C1 segment of cervical spinal cord (tissue), 14 donors: ENCODE measurements at places on chromosomes 1 and 21.

DNA sequence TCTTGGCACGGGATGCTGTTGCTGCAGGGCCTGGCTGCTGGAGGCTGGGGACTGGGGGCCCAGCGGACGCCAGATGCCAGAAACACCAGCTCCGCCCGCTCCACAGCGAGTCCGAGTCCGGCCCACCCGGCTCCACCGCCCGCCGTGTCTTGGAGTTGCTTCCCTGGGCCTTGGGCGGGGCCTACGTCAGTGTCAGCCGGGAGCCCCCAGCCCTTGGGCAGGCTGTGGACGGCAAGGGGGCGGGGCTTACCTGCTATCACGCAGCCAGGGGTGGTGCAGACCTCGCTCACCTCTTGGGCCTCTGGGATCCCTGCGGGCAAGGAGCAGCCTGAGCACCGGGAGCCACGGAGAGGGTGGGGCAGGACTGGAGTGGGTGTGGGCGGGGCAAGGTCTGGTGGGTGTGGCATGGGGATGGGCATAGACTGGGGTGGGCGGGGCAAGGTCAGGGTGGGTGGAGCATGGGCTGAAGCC lies 21.8 kb downstream of the MMEL1 start:
- no peak for DNase-seq

- DNase-seq = no peak
Measured at GRCh38 chr1:247437551-247438505, 20.1 kb downstream of the OR2B11 start.

GRCh38 chr1:204529371-204529895 lies 13.2 kb downstream of the MDM4 start:
- no peak for DNase-seq

GRCh38 chr21:16492892-16493291 lies 763.1 kb downstream of the USP25 start:
- DNase-seq = no peak

DNA sequence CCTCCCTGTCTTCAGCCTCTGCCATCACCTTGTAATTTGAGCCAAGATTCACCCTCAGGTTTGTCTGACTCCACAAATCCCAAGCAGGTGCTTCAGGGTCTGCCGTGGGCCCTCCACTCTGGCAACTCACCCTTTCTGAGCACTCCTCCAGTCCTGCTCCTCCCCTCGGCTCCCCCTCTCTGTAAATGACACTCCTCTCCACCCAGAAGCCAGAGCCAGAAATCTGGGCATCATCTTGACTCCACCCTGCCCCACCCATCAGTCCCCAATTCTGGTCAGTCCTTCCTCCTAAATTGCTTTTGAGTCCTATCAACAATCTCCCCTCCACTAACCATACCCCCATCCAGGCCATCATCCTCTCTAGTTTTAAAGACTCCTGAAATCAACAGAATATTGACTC lies 40.5 kb downstream of the RCSD1 start:
- no peak for DNase-seq

DNA sequence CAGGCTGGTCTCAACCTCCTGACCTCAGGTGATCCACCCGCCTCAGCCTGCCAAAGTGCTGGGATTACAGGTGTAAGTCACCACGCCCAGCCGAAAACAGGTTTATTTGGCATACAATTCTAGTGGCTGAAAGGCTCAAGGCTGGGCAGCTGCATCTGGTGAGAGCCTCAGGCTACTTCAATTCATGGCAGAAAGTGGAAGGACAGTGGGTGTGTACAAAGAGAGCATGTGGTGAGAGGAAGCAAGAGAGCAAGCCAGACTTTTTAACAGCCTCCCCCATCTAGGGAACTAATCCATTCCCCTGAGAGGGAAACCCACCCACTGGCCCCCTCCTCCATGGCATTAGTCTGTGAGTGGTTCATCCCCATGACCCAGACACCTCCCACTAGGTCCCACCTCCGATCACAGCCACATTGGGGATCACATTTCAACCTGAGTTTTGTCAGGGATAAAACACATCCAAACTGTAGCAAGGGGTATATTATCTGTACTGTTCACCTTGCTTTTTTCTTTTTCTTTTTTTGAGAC lies 9.5 kb downstream of the BMP8A start:
- no peak for DNase-seq

DNA sequence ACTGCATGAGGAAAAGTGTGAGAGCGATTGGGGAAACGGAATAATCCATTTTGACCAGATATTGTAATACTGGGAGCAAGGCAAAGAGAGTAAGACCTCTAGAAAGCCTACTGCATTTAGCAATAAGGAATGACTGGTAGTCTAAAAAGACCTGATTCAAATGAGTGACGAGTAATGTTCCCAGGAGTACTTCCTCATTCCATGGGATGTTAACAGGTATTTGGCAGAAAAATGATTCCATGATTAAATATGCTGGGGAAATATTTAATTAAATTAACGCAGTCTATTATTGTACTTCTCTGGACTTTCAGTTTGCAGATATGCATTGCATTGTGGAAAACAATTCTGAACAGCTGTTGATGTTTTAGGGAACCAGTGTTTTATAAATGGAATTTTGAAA lies 105.5 kb downstream of the RPE65 start:
- DNase-seq = no peak

DNA sequence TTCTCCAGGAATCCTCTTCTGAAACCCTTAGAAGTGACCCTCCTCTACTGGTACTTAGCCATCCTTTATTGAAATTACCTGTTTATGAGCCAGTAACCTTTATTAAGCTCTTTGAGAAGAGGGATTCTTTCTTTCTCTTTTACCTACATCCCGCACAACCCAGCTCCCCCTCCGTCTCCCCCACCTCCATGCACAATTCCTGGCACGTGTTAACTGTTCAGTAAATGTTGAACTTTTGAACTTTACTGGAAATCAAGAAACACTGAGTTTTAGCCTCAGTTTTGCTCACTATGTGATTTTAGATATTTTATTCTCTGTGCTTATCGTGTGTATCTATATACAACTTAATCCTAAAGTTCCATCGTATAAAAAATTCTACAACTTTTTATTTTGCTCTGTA lies 1.8 kb downstream of the TMED5 start:
- no peak for DNase-seq

DNA sequence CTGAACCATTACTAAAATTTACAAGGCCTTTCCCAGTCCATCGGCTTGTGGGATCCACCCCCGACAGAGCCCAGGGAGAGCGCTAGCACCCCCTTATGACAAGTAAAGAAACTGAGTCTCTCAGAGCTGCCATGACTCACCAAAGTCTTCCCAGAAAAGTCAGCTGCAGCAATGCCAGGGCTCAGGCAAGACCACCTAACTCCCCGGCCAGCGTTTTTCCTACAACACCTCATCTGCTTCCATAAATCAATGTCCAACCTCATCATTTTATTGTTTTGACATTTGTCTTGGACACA lies 15.0 kb downstream of the DHCR24 start:
- DNase-seq = no peak

GRCh38 chr1:67700692-67701410 lies 15.8 kb downstream of the GADD45A start:
- no peak for DNase-seq

DNA sequence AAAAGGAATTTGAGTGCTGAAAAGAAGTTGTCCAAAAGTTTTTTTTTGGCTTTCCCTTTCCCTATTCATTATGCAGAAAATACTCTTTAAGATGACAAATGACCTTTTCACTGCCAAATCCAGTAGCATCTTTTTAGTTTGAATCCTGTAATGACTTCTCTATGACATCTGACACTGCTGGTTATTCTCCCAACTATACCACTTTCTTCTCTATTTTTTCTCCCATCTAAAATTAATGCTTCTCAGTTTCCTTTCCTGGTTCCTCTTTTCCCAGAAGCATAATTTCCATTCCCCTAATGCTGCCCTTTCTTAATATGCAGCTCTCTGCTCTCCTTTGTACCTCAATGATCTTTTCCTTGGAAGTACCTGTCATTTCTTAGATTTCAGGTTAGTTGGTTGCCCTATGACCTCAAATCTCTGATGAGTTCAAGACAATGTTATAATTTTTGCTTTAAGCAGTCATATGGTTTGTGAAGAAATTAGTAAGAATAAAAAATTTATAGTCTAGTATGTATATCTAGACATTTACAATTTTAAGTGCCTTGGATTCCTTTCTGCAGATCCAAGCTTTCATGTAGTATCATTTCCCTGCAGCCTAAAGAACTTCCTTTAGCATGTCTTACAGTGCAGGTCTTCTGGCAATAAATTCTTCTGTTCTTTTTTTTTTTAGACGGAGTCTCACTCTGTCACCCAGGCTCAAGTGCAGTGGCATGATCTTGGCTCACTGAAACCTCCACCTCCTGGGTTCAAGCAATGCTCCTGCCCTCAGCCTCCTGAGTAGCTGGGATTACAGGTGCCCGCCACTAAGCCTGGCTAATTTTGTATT lies 150.8 kb downstream of the CDC42BPA start:
- DNase-seq = no peak

GRCh38 chr1:69947837-69948236 lies 257.5 kb downstream of the LRRC40 start:
- DNase-seq = no peak

GRCh38 chr1:10621906-10622305 lies 147.2 kb downstream of the PEX14 start:
- DNase-seq = no peak

DNA sequence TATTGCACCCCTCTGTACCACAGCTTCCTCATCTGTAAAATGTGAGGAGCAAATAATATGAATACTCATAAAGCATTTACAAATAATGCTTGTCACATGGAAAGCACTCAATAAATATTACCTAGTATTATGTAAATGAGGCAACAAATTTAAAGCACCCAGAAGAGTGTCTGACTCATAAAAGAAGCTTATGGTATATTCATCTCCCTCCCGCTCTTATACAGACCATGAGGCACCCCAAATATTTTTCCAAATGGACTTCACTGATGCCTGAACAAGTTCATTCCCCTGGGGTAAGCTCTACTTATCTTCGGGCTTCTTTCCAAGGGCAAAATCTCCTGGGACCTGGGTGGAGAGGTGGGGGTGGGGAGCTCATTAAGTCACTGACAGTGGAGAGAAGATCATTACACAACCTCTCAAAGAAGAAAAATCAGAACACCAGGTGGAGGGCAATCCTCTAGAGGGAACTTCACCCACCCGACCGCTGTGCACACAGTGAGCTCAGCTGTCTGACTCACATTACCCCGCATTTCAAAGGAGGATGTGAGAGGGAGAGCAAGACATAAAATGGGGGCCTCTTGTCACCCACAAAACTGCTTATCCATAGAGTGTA lies 166.2 kb downstream of the ASTN1 start:
- DNase-seq = no peak

- no peak for DNase-seq
Measured at GRCh38 chr1:174023440-174023839, 1.3 kb upstream of the RC3H1 start.

GRCh38 chr1:109821221-109821669 lies 57.5 kb upstream of the EPS8L3 start:
- DNase-seq = no peak

- DNase-seq = no peak
Measured at GRCh38 chr1:232853994-232854797, 49.0 kb downstream of the MAP10 start.

GRCh38 chr1:82441402-82441801 lies 640.7 kb downstream of the ADGRL2 start:
- DNase-seq = no peak

GRCh38 chr1:167566766-167567165 lies 13.2 kb upstream of the CREG1 start:
- DNase-seq = no peak

DNA sequence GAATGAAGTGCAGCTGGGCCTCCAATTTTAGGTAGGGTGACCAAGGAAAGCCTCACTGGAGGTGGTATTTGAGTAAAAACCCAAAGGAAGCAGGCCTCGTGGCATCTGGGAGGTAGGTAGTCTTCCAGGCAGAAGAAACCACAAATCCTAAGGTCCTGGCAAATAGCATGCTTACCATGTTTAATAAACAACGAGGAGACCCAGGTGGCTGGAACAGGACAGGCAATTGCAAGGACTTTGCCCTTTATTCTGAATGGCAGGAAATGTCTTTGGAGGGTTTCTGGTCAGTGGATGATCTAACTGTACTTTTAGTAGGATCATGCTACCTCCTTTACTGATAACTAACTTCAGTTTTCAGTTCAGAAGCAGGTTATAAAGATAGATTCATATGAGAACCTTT lies 52.2 kb downstream of the EPB41 start:
- no peak for DNase-seq

DNA sequence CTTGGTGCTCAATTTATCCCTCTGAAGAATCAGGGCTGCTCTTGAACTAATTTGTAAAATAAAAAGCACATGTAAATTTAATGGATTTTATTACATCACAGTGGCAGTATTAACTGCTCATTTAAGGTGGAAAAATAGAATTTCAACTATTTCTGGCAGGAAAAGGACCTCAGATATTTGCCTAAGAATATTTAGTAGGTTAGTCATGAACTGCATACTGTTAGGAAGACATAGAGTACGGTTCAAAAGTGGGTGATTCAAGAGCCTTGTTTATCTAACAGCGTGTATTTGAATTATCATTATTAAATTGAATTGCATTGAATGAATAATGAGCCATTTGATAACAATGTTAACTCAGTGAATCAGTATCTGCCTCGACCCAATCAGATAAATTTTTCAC lies 248.8 kb upstream of the PBX1 start:
- DNase-seq = no peak

DNA sequence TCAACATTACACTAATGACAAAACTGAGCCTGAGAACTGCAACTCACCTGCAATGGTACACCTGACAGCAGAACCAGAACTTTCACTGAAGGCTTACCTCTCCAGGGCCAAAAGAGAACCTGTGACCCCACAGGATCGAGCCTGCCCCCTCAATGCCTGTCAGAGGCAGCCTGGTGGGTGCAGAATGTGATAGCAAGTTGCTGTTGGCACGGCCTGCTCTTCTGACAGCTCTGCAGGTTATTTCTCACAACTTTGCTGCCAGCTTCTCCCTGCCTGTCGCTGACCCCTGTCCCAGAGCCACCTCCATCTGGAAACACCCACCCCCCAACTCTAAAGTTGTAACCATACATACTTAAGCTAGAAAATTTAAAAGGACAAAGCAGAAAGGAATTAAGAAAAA lies 35.2 kb downstream of the HIVEP3 start:
- no peak for DNase-seq

GRCh38 chr1:156359973-156360372 lies 9.0 kb upstream of the RHBG start:
- no peak for DNase-seq

DNA sequence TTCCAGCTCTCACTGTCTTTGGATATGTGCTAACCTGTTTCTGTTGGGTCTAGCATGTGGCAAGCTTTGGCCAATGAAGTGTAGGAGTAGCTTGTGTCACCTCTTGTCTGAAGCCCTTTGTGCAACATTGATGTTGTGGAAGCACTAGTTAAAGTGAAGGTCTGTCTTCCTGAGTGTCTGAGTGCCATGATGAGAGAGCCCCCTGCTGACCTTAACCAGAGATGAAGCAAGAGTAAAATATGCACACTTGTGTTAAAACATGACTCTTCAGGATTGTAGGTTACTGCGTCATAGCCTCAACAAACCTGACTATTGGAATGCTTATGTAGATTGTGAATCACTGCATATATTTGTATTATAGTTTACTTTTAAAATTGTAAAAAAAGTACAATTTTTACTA lies 103.7 kb downstream of the NCAM2 start:
- peak; percentile 31 for DNase-seq
